ENCODE measurements at places on chromosomes 3 and 15. TPM values are rescaled to one million over a fixed set of nuclear protein-coding genes. Genes with fewer than 3 reads are reported as not detected.

ADAMTS17 gene
- total RNA-seq: not detected

GRCh38 chr15:60795889-60796288 lies 316.9 kb upstream of the ICE2 start:
- no peaks in the 10 kb centered on the region for H3K36me3 ChIP-seq
- DNase-seq: no peak
- no peak overlapping the region for H3K4me3 ChIP-seq
- H3K27ac ChIP-seq: no peak overlapping the region

DNA sequence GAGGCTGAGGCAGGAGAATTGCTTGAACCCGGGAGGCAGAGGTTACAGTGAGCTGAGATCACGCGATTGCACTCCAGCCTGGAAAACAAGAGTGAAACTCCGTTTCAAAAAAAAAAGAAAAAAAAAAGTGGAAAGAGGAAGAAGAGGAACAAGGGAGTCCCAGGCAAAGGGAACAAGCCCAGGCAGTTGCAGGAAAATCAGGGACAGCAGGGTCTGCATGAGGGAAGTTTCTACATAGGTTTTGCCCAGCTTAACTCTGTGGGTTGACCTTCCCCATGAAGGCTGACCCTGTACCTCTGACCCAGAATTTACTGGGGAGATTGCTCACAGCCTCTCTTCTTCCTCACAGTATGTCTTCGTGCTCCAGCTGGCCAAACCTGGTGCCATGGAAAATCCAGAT lies 12.3 kb downstream of the RBP1 start:
- H3K27ac ChIP-seq: no peak overlapping the region
- no peak for DNase-seq
- H3K4me1 ChIP-seq: no peaks in the 10 kb centered on the region
- no peak overlapping the region for H3K4me3 ChIP-seq
- H3K36me3 ChIP-seq: no peaks in the 10 kb centered on the region
- no peaks in the 10 kb centered on the region for H3K27me3 ChIP-seq

DNA sequence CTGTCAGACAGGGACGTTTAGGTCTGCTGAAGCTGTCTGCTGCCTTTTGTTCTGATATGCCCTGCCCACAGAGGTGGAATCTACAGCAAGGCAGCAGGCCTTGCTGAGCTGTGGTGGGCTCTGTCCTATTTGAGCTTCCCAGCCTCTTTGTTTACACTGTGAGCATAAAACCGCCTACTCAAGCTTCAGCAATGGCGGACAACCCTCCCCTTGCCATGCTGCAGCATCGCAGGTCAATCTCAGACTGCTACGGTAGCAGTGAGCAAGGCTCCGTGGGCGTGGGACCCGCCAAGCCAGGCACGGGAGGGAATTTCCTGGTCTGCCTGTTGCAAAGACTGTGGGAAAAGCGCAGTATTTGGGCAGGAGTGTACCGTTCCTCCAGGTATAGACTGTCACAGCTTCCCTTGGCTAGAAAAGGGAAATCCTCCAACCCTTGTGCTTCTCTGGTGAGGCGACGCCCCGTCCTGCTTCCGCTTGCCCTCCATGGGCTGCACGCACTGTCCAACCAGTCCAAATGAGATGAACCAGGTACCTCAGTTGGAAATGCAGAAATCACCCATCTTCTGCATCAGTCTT lies 71.4 kb downstream of the SPSB4 start:
- no peak overlapping the region for H3K27ac ChIP-seq
- no peaks in the 10 kb centered on the region for H3K4me1 ChIP-seq
- no peak for DNase-seq
- no peaks in the 10 kb centered on the region for H3K27me3 ChIP-seq
- no peak overlapping the region for H3K4me3 ChIP-seq
- no peaks in the 10 kb centered on the region for H3K36me3 ChIP-seq

DNA sequence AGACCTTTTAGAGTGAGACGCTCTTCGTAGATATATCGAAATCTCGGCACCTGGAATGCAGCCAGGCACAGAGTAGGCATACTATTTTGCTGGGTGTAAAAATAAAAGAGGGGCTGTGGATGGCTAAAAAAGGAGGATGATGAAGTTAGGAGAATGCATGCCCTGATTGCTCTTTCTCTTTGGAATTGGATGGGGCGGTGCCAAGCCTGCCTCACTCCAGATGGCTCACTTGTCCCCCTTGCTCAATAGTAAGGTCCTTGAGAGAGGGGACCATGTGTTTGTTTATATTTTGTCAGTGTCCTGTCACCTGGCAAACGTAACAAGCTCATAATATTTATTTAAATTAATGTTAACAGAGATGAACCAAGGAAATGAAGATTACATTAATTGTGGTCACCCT lies 33.0 kb downstream of the SNRK start:
- no peak overlapping the region for H3K4me3 ChIP-seq
- H3K4me1 ChIP-seq: peaks cover 30% of the 10 kb centered on the region
- no peak for DNase-seq
- H3K27me3 ChIP-seq: no peaks in the 10 kb centered on the region

SEMA3B gene
- 0.97 TPM for total RNA-seq
